ENCODE measurements at places on chromosomes 7 and 10.

- no peak for ATAC-seq
These were observed 225.7 kb downstream of the AGMO start for GRCh38 chr7:15336146-15336545.

DNA sequence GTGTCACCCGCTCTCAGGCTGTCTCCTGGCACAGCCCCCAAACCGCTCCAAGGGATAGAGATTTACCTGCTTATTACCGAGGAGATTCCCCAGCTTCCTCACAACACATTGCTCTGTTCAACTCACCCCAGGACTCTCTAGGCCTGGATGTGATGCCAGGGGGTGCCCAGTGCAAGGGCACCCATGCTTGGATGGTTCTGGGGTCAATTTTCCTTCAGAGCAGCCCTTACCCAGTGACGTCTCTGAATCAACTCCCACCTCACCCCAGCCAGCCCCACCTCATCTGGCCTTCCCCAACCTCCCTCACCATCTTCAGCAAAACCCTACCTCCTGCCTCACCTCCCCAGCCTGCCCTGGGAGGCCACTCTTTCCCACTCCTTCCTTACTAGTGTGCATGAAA is 951.6 kb upstream of the ZNF722 start:
- no peak for ATAC-seq

DNA sequence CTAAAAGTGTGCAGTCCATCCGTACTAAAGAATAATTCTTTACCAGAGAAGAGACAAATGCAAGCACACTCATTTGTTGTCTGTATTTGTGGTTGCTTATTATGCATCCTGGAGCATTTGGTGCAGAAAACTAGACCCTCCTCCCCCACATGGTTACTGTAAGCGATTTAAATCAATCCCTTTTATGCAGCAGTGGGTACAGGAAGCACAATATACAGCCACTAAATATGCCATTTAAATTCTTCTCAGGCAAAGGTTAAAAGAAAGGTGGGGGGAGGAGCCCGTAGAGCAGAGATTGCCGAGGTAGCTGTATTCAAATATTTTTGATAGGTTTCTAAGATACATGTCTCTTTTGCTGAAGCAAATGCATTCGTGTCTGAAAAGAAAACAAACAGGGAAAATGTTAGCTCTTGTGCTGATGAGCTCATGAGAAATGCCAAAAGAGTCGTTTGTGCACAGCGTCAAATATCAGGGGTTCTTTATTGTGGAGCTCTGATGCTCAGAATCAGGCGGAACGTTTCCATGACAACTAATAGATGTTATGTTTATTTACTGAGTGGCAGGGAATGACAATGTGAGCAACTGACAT is 131.3 kb upstream of the NPVF start:
- ATAC-seq: no peak

DNA sequence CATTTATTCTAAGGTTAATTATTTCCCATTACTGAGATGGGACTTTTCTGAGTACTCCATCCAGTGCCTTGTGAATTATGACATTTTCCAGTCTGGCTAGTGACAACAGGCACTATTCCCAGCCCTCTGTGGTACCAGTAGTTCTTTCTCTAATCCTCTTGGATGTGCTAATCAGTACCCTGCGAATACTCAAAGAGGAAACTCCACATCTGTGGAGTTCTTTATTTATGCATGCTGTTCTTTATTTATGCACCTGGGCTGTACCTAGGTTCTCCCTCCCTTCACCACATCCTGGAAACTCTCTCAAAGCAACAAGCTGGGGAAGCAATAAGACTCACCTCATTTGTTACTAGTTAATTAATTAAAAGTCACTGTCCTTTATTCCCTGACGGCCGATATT is 83.5 kb downstream of the TSPAN12 start:
- no peak for ATAC-seq

GRCh38 chr10:17961551-17962422 is 10.1 kb downstream of the SLC39A12 start:
- ATAC-seq: no peak

DNA sequence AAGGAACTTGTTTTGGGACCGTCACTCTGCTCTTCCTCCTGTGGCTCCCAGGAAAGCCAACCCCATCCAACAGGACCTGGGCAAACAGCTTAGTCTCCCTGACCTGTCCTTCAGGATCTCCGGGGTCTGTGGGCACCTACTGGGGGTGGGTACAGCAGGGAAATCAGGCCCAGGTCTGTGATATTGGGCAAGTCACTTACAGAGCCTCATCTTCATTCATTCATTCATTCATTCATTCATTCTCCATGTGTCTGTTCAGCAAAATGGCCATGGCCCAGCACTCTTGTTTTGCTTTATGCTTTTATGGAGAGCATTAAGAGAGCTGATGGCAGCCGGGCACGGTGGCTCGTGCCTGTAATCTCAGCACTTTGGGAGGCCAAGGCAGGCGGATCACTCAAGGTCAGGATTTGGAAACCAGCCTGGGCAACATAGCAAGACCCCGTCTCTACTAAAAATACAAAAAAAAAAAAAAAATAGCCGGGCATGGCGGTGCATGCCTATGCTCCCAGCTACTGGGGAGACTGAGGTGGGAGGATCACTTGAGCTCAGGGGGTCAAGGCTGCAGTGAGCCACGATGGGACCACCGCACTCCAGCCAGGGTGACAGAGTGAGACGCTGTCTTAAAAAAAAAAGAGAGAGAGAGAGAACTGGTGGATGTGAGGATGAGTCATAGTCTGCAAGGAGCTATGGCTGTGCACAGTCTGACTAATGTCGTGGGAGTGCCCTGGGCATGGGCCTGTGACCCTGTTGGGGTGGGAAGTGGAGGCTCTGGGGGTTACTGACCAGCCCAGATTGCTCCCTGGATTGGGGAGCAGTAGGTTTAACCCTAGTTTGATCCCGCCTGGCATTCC is 54.3 kb downstream of the CLIP2 start:
- peak; percentile 95 for ATAC-seq

DNA sequence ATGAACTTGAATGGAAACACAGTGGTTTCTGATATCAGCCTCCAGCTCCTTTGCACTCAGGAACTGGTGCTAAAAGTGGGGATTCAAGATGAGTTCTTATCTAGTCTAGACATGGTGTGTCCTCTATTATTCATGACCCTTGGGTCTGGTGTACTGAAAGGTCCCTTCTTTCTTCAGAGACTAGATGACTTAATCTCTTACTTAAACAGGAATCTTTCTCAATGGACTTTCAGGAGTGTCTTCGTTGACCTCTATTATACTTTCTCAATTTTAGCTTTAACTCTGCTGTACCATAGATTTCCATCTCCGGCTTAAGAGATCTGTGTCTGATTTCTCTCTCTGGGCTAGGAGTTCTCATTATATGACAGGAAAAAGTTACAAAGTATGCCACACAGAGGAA is 83.5 kb upstream of the INHBA start:
- no peak for ATAC-seq

- ATAC-seq: peak; percentile 52
These were observed 147.3 kb upstream of the VSTM2A start for GRCh38 chr7:54394834-54395233.

DNA sequence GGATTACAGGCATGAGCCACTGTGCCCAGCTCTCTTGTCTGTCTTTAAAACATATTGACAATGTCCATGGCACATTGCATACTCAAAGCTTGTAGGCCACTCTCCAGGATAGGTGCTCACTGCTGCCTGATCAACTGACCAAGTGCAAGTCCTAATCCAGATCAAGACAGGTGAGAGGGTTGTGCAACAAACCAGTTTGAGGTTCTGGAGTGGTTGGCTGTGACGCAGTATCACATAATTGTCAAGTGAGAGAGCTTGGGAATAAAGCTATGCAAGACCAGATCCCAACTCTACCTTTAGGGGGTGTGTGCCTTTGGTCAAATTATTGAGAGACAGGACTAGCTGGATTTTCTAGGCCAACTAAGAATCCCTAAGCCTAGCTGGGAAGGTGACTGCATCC is 43.0 kb upstream of the OPN4 start:
- no peak for ATAC-seq

GRCh38 chr10:15719899-15720634 is at the start of gene ITGA8:
ITGA8 (minus strand) TSS chr10:15719922; CDS start chr10:15719771, 151 bp downstream.
- ATAC-seq: no peak

All from activated T-helper 17 cell treated with anti-CD3 and anti-CD28 coated beads, Interleukin-2, amount 50 U/mL, for 72 hours (primary cell).